ENCODE measurements at places on chromosomes 2 and 18.

- DNase-seq = no peak
Observed at GRCh38 chr2:74097574-74097973, 50.1 kb downstream of the BOLA3 start.

GRCh38 chr18:36141576-36141975 is 11.9 kb downstream of the ELP2 start:
- no peak for DNase-seq

GRCh38 chr2:121810959-121811853 is 55.8 kb downstream of the TSN start:
- no peak for DNase-seq

DNA sequence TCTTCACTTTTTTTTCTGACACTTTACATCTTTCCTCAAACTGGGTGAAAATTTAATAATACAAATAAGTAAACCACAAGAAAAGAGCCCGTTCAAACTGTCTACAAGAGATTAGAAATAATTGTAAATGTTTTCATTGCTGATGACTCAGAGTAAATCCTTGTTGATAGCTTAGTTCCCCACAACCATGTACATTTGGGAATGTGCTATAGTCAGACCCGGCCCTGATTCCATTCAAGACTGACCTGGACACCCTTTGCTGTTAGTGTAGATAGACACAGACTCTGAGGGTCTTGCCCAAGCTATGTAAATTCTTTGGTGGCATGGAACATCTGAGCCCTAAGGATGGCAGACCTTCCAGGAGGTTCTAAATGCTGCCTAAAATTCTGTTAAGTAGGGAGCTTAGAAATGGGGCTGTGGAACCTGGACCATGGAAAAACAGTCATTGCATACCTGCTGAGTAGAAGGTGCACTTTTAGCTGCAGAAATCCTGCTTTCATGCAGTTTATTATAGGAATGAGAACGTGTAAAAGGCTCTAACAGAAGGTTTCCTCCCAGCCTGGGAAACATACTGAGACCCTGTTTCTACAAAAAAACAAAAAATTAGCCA is 3.7 kb downstream of the MALT1 start:
- DNase-seq = no peak

- no peak for DNase-seq
Observed at GRCh38 chr2:111981666-111982065, 73.4 kb upstream of the TMEM87B start.

Measured in activated T-helper 1 cell treated with anti-CD3 and anti-CD28 coated beads, Interleukin-2, amount 50 U/mL, for 16 hours (primary cell).